ENCODE measurements at places on chromosomes 11 and 22.

DNA sequence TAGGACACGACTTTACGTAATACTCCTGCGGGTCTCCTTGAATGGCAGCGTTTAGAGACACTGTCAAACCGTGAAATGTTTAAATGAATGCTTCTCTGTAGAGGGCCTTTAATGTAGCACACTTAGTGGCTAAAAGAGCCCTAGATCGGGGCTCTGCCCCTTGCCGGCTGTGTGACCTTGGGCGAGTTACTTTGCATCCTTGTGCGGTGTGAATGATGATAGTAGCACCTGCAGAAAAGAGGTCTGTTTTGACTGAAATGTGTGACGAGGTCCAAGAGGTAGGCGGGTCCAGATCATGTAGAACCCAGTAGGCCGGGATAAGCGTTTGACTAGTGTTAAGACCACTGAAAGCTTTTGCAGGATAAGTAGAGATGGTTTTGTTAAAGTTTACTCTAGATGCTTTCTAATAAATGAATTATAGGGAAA is 866 bp downstream of the MED17 start:
- peak; percentile 6 for DNase-seq

DNA sequence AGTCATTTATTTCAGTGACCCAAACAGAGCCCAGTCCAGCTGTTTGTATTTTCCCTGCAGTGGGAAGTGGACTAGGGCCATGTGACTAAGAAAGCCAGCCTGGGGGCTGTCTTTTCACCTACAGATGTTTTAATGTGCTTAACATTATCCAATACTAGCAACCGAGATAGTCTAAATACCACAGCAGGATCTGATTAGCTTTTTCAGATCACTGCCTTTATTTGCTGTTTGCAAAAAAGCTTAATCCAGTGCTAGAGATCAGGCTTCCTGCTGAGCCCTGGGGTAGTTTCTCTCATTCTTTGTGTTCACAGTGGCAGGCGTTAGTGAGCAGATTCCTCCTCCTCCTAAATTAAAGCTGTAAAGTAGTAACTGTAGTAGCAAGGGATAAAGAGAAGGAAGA is 35.0 kb downstream of the ZC3H12C start:
- DNase-seq, result peak; percentile 59

DNA sequence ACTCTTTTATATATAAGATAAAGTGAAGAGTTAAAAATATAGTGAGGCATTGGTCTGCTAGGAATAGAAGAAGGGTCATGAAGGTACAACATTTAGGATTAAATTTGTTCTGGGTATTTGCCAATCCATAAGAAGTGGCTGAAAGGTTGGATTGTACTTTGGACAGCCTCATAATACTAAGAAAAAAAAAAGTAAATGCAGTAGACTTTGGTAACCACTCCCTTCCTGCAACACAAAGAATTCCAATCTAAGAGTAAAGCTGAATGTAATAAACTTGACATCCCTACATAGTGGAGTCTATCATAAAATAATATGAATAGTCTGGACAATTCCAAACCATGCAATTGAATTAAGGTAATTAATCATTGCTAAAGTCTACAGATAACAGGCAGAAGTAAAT is 2294.4 kb downstream of the LRRC4C start:
- DNase-seq, result no peak

- DNase-seq, result no peak
Measured at GRCh38 chr11:113934761-113935160, 30.2 kb downstream of the HTR3B start.

GRCh38 chr11:133501643-133502539 is 30.4 kb downstream of the OPCML start:
- DNase-seq, result no peak

GRCh38 chr11:75420224-75421034 is 12.6 kb downstream of the KLHL35 start:
- no peak for DNase-seq

DNA sequence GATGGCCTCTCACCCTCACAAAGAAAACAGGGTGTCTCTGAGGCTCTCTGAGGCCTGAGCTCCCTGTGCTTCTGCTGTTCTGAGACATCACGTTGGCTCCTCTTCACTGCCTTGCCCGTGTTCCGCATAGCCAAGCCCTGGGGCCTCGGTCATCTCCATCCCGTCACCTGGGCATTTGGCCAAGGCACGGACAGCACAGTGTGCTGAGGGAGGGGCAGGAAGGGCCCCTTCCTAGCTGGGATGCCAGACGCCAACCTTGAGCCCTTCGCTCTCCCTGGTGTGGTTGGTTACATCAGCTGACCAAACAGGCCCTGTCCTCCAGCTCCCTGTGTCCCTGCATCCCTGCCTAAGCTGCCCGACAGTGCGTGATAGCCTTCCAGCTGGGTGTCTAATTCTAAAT is 25.9 kb downstream of the MOV10L1 start:
- DNase-seq, result no peak

DNA sequence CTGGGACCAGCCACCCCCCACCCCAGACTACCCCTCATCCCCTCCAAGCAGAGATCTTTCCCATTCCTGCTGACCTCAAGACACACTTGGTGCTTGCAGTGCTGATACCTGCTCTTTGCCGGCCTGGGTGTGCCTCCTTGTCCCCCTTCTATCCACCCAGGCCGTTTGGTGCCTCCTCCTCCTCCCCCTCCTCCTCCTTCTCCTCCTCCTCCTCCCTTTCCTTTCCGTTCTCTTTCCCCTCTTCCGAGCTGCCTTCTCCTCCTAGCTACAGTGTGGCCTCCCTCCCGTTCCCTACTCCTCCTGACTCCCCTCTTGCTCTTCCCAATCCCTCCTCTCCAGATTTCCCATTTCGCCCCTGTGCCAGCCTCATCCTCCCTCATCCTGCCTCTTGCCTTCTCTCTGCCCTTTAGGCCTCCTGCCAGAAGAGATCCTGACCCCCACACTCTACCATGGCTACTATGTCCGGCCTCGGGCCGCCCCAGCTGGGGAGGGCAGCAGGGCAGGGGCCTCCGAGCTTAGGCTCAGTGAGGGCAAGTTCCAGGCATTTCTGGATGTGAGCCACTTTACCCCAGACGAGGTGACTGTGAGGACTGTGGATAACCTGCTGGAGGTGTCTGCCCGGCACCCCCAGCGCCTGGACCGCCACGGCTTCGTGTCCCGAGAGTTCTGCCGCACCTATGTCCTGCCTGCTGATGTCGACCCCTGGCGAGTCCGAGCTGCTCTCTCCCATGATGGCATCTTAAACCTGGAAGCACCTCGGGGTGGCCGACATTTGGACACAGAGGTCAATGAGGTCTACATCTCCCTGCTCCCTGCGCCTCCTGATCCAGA is 712 bp downstream of the HSPB2 start:
- no peak for DNase-seq

- DNase-seq, result no peak
Measured at GRCh38 chr11:26063915-26064314, 268.0 kb upstream of the ANO3 start.

GRCh38 chr11:64359712-64360445 is 917 bp downstream of the RPS6KA4 start:
- DNase-seq, result peak; percentile 90

GRCh38 chr11:57288771-57289579 is 35.8 kb downstream of the TNKS1BP1 start:
- peak; percentile 26 for DNase-seq

DNA sequence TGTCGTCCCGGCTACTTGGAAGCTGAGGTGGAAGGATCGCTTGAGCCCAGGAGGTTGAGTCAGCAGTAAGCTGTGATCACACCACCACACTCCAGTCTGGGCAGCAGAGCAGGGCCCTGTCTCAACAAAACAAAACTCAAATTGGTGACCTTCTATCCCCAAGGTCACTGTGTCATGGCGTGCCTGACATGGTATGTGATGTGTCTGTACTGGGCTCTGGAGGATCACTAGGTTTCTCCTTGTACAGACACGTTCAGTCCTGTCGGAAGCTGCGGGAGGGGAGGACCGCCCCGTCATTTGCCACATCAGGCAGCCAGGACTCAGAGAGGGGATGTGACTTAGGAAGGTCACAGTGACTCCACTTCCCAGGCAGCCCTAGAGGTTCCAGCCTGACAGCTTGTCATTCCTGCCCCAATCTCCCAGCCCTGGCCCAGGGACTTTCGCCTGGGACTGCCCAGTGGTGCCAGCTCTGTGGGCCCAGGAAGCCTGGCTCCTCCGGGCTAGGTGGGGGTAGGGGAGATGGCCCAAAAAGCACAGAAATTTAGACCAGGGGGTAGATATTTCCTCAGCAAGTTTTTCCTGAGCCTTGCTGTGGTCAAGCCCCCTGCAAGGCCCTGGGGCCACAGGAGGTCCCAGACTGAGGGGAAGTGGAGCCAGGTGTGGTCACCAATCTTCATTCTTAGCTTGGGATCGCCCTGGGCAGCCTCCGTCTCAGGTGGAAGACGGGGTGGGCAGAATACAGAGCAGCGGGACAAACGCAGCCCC is 53.2 kb downstream of the TRIOBP start:
- DNase-seq, result no peak

GRCh38 chr11:13242564-13242963 is 35.0 kb upstream of the BMAL1 start:
- DNase-seq, result no peak

- DNase-seq, result no peak
Measured at GRCh38 chr11:35553021-35553420, 27.6 kb upstream of the PAMR1 start.

GRCh38 chr11:58926695-58927094 is 12.6 kb upstream of the GLYATL1 start:
- no peak for DNase-seq

DNA sequence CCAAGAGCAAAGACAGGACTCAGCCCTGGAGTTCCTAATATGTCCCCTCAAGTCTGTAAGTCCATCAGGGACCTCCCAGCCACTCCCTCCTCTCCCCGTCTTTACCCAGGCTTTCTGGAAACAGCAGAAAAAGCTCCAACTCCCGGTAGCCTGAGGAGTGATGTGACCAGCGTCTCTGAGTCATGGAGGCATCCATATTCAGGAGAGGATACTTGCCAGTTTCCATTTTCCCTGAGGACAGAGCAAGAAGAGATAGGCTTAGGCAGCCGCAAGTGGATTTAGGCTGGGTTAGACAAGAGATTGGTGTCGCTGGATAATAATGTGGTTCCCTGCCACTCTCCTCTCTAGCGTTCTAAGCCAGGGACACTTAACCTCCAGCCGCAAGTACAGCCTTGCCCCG is 206.6 kb downstream of the GRIK4 start:
- no peak for DNase-seq

GRCh38 chr11:134845474-134846327 is 433.7 kb upstream of the B3GAT1 start:
- DNase-seq, result no peak

DNA sequence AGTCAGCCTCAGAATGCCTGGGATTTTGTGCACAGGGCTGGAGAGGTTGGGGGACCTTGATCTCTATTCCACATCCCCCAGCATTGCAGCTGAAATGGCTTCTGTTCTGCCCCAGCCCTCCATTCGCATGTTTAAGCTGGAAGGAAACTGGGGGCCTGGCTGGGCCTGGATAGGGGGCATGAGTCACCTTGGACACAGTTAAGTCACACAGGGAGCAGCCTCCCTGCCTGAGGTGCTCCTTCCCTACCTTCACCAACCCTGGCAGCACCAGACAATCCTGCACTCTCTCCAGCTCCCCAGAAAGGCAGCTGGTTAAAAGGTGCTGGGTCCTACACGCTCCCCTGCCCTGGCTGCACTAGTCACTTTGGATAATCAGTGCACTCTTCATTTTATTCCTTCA is 763 bp downstream of the SMIM45 start:
- no peak for DNase-seq

DNA sequence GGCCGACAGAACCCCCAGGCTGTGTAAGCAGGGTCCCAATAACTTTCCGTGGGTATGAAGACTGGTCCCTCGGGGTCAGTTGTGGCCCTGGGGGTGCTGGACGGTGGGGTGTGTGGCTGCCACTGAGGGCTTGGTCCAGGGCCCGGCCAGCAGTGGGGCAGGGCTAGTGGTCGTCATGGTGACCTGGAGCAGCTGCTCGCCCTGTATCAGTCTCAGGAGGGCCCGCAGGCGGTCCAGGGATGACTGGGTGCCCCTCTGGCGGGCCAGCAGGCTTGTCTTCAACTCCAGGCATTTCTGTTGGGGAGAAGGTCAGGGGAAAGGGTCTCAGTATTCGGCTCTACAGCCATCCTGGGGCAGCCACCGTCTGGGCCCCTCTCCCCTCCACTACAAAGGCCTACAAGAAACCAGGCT is 126.8 kb downstream of the PHF21B start:
- DNase-seq, result no peak

DNA sequence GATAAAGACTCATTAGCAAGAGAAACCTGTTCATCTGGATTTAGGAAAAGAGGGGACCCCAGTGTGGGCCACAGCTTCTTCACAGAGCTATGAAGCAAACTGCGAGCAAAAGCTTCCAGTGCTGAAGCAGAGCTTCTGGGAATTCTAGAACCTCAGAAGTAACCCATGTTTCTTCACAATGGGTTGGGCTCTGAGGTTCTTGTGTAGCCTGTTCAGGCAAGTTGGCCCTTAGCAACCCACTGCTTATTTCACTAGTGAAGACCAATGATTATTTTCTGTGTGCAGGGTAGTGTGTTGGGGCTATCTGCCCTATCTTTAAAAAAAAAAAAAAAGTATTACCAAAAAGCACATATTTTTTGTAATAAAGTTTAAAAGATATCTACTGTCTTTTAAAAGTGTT is at the start of gene ACRV1:
Gene ACRV1 (minus strand): TSS at position 101 of the 400 bp plus-strand sequence. CDS start 67 bp downstream, at position 34.
- DNase-seq, result no peak

GRCh38 chr11:8656291-8656690 is 26.2 kb downstream of the TRIM66 start:
- no peak for DNase-seq

DNA sequence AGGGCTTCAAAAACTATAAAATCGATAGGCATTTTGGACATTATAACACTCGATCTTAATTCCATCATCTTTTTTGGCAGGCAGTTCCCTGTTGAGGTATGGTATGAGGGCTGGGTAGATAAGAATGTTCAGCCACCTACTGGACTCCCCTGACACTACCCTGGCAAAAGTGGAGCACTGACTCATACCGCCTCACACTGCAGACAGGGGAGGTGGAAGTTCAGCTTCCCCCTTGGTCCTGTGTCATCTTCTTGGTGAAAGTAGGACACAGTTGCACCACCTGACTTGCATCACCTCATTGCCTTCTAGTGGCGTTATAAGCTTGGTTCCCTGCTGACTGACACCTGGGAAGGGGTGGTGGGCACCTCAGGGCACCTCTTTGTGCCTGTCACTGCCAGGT is 30.4 kb downstream of the PAAF1 start:
- DNase-seq, result no peak

GRCh38 chr11:68120273-68121066 is 718 bp downstream of the CHKA start:
- DNase-seq, result peak; percentile 72

GRCh38 chr11:73387594-73388264 is 11.5 kb downstream of the RELT start:
- no peak for DNase-seq

GRCh38 chr11:63804259-63804658 is 9.0 kb upstream of the SPINDOC start:
- no peak for DNase-seq

Data from brain (organoid and tissue), 16 donors.